MCF 10A (cell line): ENCODE measurements at places on chromosomes 3 and 15. TPM values are rescaled to one million over a fixed set of nuclear protein-coding genes. Genes with fewer than 3 reads are reported as not detected.

GRCh38 chr3:126935756-126936509, 47.0 kb upstream of the PLXNA1 start:
- H3K27me3 ChIP-seq: no peaks in the 10 kb centered on the region
- H3K27ac ChIP-seq: no peak overlapping the region
- H3K36me3 ChIP-seq: no peaks in the 10 kb centered on the region
- no peak for DNase-seq

DNA sequence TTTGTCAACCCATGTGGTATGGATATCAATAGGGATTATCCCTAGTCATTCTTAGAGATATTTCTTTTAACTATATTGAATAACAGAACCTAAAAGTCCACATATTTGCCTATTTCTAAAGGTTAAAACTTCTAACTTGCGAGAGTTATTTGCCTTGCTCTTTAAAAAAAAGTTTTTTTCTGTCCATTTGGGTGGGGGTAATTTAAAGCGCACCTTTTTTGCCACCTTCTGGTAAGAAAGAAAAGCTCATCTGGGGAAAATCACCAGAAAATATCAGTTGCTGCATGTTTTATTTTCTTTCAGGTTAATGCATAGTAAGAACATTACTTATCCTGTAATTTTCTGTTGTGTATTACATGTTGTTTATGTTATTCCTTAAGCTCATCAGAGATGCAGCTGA, 242.0 kb upstream of the GOLGA6L4 start:
- H3K4me3 ChIP-seq: no peak overlapping the region
- H3K27me3 ChIP-seq: no peaks in the 10 kb centered on the region
- no peaks in the 10 kb centered on the region for H3K4me1 ChIP-seq
- DNase-seq: no peak
- H3K27ac ChIP-seq: no peak overlapping the region

DNA sequence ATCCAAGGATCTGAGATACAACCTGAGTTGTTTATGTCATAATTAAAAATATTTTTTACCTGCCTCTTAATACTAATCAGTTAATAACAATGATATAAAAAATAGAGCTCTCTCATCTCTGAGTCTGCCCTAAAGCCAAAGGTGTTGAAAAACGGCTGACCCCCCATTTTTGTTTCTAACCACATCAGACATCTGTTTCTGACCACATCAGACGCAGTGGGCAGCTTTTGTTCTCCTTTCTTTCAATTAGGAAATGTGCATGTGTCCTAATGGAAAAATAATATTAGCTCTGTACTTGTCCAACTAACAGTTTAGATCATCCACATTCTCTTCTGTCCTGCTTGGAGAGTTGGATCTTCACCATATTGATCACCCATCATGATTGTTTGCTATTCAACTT, 144.6 kb downstream of the SHOX2 start:
- H3K4me1 ChIP-seq: no peaks in the 10 kb centered on the region
- H3K27ac ChIP-seq: no peak overlapping the region
- H3K27me3 ChIP-seq: no peaks in the 10 kb centered on the region
- DNase-seq: no peak

DNA sequence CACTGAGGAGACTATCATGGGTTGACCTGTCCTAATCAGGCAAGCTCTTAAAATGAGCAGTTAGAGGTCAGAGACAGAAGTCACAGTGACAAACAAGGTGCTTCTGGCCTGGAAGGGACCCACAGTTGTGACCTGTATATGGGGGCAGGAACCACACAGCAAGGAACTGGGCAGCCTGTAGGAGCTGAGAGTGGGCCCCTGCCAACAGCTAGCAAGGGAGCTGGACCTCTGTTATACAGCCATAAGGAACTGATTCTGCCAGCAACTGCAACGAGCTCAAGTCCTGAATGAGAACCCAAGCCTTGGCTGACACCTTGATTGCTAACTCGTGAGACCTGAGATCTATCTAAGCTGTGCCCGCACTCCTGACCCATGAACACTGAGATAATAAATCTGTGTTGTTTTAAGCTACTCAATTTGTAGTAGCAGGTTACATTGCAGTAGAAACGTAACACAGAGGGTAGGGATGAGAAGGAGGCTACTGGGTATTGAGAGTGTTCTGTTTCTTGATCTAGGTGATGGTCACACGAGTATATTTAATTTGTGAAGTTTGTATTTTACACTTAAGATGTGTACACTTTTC, 44.5 kb upstream of the MAGI1 start:
- H3K4me3 ChIP-seq: no peak overlapping the region
- no peaks in the 10 kb centered on the region for H3K36me3 ChIP-seq
- no peaks in the 10 kb centered on the region for H3K27me3 ChIP-seq
- no peak for DNase-seq
- H3K27ac ChIP-seq: no peak overlapping the region

DNA sequence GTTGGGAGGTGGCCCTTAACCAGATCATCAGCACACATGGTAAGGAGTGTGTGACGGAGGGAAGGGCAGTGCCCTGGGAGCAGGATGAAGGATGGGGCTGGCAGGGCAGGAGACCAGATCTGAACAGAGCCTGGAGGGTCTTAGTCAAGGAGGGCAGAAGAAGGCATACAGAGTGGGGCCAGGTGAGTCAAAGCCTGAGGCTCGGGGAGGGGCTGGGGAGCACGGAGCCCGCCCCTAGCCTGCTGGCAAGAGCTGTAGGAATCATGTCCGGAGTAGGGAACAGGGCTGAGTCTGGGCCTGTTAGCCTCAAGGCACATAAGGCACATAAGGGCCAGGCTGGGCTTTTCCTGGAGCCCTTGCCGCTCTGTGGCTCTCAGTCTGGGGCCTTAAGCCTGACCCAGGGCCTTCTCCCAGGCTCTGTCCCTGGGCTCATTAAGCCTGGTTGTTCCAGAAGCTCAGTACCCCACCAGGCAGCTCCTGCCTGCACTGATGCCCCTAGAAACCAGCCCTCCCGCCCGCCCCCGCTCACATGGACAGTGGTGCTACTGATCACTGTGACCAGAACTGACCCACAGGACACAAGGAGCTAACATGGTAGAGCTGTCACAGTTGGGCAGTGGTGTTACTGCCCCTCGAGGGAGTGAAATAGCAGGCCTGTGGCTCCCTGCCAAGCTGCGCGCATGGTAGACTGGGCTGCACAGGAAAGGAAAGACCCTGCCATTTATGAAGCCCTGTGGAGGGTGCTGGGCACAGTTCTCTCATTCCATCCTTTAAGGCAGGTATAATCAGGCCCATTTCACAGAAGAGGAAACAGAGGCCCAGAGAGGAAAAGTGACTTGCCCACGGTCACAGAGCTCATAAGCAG, 14.6 kb downstream of the ISG20 start:
- DNase-seq: peak; percentile 38
- no peak overlapping the region for H3K4me3 ChIP-seq
- peaks cover 27% of the 10 kb centered on the region for H3K4me1 ChIP-seq
- no peaks in the 10 kb centered on the region for H3K27me3 ChIP-seq
- H3K36me3 ChIP-seq: no peaks in the 10 kb centered on the region

GRCh38 chr3:174955513-174956016, 96.4 kb downstream of the NAALADL2 start:
- DNase-seq: peak; percentile 45
- peak overlapping the region; percentile 81 for H3K27ac ChIP-seq
- H3K4me3 ChIP-seq: no peak overlapping the region

DAZL gene
- total RNA-seq: not detected in 2 replicates

GOLGA8T gene
- 0.59 and 0.61 TPM in 2 replicates for total RNA-seq
